ENCODE measurements at places on chromosomes 1 and 21.

GRCh38 chr1:180248731-180249681 is 18.9 kb downstream of the LHX4 start:
- DNase-seq: no peak

DNA sequence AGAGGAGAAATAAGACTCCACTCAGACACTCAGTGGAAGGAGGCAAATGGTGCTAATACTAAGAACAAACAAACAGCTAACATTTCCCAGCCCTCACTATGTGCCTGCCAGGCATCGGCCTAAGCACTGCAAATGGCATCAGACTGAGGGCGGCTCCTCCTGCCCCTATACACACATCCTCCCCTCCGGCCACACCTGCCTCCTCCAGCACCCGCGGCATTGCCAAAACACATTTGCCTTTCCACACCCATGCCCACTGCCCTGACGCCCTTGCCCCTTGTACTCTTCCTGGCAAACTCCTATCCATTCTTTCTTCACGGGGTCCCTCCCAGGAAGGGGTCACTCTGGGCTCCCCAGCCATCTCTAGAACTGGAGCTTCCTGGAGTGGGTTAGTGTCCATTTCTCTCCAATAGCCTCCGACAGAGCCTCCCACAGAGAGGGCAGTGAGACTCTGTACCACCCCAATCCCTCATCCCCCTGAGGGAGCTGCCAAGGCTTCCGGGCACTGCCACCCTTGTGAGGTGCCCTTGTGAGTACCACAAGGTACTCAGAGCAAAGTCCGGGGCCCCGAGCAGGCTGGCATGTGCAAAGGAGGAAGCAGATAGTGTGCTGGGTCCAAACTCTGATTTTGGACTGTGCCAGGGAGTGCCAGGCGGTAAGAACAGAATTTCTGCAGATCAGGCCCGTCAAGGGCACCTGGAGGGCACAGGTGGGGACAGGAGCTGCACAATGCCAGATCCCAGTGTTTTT is 959 bp downstream of the AKR7A3 start:
- DNase-seq: no peak

DNA sequence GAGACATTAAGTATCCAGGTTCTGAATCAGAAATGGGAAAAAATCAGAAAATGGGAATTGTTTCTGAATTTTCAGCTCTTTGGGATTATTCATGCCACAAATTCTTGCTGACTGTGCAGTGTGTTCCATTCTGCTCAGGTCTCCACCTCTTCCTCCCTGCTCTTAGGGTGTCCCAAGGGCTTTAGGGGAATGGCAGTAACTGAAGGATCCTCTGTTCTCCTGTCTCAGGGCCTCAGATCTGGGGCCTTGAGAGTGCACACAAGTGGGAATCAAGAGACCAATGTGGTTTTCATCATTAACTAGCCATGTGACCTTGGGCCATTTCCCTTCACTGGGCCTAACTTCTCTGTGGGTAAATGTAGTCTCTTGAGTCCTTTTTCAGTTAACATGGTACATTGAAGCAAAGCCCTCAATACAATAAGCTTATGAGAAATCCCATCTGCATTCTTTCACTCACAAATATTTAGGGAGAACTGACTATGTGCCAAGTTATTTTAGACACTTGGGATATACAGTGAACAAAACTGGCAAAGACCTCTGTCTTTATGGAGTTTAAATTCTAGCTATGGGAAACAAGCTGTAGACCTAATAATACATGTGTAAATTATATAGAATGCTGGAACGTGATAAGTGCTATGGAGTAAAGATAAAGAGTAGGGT is 75.7 kb upstream of the SPATA6 start:
- no peak for DNase-seq

- DNase-seq: no peak
Observed at GRCh38 chr1:116432655-116433265, 59.7 kb downstream of the ATP1A1 start.

GRCh38 chr1:38789498-38790169 is 69.9 kb downstream of the RRAGC start:
- no peak for DNase-seq
